ENCODE measurements at places on chromosomes 2 and 18. TPM values are rescaled to one million over a fixed set of nuclear protein-coding genes. Genes with fewer than 3 reads are reported as not detected.

DNA sequence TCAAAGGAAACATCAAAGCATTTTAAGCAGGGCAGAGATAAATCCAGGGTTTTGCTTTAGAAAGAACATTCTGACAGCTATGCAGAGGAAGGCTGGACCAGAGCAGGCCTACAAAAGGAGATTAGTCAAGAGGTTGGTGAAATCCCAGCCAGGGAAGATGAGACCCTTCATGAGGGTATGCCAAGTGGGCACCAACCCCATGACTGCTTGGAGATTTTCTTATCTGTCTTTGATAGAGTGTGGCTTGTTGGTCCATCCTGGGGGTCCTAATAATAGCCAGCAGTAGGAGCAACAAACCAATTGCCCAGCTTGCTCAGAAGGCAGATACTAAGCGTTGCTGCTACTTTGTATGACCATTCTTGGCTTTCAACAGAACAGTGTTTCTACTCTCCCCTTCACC lies 895.4 kb downstream of the EPHA4 start:
- DNase-seq = no peak

GRCh38 chr2:237721458-237721857 lies 77.1 kb upstream of the RBM44 start:
- no peak for DNase-seq

- DNase-seq = no peak
Measured at GRCh38 chr2:229335877-229336346, 64.8 kb upstream of the PID1 start.

- no peak for DNase-seq
Measured at GRCh38 chr2:228841877-228842276, 429.2 kb downstream of the PID1 start.

The COL3A1 gene
- 28.0 TPM for total RNA-seq
